NCI-H187 (cell line): ENCODE measurements at places on chromosomes 6 and 20.

- DNase-seq = no peak
These were observed 4.5 kb downstream of the NCOA6 start for GRCh38 chr20:34820805-34821578.

DNA sequence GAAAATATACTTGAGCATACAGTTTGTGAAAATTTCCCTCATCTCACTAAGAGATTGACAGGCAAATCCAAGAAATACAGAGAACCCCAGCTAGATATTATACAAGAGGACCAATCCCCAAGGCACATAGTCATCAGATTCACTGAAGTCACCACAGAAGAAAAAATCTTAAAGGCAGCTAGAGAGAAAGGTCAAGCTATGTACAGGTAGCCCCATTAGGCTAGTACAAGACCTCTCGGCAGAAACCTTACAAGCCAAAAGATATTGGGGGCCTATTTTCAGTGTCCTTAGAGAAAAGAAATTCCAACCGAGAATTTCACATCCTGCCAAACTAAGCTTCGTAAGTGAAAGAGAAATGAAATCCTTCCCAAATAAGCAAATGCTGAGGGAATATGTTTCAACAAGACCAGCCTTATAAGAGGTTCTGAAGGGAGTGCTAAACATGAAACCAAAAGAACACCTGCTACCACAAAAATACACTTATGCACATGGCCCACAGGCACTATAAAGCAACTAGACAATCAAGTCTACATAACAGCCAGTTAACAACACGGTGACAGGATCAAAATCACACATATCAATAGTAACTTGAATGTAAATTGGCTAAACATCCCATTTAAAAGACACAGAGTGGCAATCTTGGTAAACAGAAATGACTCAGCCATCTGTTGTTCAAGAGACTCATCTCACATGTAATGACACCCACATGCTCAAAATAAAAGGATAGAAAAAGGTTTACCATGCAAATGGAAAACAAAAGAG lies 96.3 kb downstream of the FHL5 start:
- DNase-seq = peak; percentile 26

DNA sequence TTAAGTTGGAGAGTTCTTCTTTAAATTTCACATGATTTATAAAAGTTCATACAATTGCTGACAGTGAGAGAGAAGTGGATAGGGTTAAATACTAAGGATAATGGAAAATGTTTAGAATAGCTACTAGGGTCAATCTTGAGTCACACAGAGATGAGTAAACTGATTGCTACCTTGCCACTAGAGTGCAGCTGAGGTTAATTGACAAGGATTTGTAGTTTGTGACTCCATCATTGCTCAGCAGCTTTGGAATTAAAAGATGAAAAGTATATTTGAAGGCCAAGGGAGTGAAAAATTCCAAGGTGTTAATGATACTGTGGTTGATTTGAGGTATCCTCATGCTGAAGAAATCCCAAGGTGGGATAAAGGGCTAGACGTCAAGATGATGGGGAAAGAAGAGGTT lies 524.0 kb downstream of the UTRN start:
- DNase-seq = no peak

- no peak for DNase-seq
These were observed 43.8 kb downstream of the LGSN start for GRCh38 chr6:63275953-63276352.

DNA sequence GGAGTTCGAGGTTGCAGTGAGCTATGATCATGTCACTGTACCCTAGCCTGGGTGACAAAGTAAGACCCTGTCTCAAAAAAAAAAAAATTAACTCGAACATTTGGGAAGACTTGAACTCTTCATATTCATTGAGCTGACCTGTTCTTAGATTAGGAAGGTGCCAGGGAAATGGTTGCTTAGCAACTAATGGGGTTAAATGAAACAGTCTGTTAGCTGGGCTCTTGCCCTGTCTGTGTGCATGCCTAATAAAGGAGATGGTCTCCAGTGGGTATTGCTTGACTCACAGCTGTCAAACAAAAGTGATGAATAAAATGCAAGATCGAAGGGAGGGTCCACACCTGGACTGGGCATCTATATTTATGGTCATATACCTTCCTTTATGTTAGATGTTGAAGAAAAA lies 101.8 kb downstream of the KLHL32 start:
- DNase-seq = peak; percentile 19

DNA sequence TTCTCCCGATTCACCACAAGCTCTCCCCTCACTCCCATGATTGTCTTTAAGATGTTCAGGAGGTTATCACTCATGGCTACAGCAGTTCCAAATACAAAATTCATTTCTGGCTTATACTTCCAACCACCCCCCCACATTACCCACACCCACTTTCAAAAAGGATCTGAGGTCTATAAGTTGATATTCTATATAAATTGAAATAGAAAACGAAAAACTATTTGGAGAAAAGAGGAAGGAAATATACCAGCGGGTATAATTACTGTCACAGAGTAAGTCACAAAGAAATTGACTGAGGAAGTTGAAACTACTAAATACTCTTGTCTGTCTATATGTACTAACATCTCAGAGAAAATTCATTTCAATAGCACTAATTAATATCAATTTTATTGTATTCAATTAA lies 112.7 kb upstream of the TNFAIP3 start:
- no peak for DNase-seq

GRCh38 chr20:17612287-17612991 lies 42.6 kb downstream of the DSTN start:
- DNase-seq = no peak
